ENCODE measurements at places on chromosomes 6 and 20. TPM values are rescaled to one million over a fixed set of nuclear protein-coding genes. Genes with fewer than 3 reads are reported as not detected.

NOTCH4 gene
- 18.2 TPM for total RNA-seq

DNAH8 gene
- total RNA-seq: 3.6 TPM

DNA sequence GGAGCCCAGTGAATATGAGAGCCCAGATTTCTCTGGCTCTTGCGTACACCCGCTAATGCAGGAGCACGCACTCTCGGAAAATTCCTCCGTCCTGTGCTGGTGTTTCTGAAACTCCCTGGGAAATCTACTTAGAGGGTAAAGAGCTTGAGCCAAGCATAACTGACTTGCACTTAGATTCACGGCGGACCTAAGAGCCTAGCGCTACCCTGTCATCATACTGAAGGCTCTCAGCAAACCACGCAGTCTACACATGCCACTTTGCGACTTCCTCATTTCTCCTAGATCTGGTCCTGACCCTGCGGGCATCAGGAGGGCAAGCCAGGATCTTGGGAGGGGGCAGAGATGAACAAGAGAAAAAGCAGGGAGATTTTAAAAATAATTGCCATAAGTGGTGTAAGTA lies 324.7 kb downstream of the CD83 start:
- no peaks in the 10 kb centered on the region for H3K36me3 ChIP-seq
- no peaks in the 10 kb centered on the region for H3K4me1 ChIP-seq
- no peak overlapping the region for H3K4me3 ChIP-seq
- no peak overlapping the region for H3K27ac ChIP-seq
- no peak for DNase-seq

GRCh38 chr20:11117808-11118528 lies 444.2 kb upstream of the JAG1 start:
- H3K4me3 ChIP-seq: no peak overlapping the region
- no peaks in the 10 kb centered on the region for H3K4me1 ChIP-seq
- no peak for DNase-seq

GRCh38 chr20:37201827-37202162 lies 22.4 kb upstream of the MROH8 start:
- no peaks in the 10 kb centered on the region for H3K27me3 ChIP-seq
- DNase-seq: no peak
- H3K4me1 ChIP-seq: no peaks in the 10 kb centered on the region
- no peak overlapping the region for H3K27ac ChIP-seq
- H3K4me3 ChIP-seq: no peak overlapping the region

SIRPA gene
- total RNA-seq: 31.0 TPM

DNA sequence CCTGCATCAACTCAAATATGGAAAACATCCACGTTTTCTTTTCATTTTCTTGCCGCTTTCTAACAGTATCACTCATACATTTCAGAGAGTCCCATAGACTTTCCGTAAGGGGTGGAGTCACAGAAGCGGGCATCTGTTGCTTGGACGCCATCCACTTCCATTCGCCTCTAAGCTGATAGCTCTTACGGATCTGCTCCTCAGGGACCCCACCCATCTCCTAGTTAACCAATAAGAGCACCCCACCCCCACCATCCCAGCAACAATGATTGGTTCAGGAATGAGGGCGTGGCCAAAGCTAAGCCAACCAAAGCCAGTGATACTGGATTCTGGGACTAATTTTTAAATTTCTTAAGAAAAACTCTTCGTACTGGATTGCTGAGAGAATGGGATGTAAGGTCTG lies 42.4 kb downstream of the SLC2A10 start:
- H3K36me3 ChIP-seq: no peaks in the 10 kb centered on the region
- DNase-seq: no peak
- no peak overlapping the region for H3K4me3 ChIP-seq
- H3K4me1 ChIP-seq: no peaks in the 10 kb centered on the region
- no peak overlapping the region for H3K27ac ChIP-seq

DNA sequence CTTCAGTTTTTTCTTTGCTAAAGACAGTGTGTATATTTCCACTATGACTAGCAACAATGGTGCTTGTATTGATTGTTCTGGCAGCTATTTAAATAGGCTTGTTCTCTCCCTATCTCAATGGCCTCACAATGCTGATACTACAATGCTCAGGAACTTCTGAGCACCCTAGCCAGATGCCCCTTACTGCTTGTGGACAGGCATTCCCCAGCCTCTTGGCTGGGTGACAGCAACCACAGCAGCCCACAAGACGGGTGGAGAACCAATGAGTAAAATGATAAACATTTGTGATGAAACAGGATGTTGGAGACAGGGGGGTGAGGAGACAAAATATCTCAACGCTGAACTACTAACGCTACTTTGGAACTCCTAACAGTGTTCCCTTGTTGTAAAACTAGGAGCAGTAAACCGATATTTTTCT lies 42.3 kb downstream of the HIVEP2 start:
- no peaks in the 10 kb centered on the region for H3K36me3 ChIP-seq
- no peaks in the 10 kb centered on the region for H3K27me3 ChIP-seq
- H3K4me3 ChIP-seq: no peak overlapping the region
- H3K4me1 ChIP-seq: no peaks in the 10 kb centered on the region
- DNase-seq: no peak

DNA sequence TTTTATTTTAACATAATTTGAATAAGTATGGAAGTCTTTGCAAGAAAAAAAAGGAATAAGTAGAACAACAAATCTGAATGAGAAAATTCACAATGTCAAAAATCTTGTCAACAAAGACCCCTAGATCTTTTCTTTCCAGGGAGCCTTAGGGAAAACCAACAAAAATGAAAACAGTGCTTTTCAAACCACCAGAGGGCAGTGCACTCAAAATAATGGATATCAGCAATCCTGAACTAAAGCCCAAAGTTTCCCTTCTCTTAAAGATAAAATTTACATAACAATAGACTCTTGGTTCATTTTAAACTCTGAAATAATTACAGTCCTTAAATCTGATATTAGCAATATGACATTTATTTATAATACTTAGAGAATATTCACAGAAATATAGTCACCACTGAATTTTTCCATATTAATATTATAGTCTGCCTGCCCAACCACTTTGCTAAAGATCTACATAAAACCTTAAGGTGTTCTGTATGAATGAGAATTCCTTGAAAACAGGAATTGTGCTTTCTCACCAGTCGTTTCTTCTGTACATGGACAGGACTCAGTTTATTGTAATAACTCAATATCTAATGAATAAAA lies 105.3 kb upstream of the BMP5 start:
- H3K4me3 ChIP-seq: no peak overlapping the region
- DNase-seq: peak; percentile 12
- no peaks in the 10 kb centered on the region for H3K4me1 ChIP-seq
- no peak overlapping the region for H3K27ac ChIP-seq
- no peaks in the 10 kb centered on the region for H3K27me3 ChIP-seq
- no peaks in the 10 kb centered on the region for H3K36me3 ChIP-seq

- no peak for DNase-seq
- no peaks in the 10 kb centered on the region for H3K4me1 ChIP-seq
- no peaks in the 10 kb centered on the region for H3K27me3 ChIP-seq
- H3K27ac ChIP-seq: no peak overlapping the region
These were observed 214.0 kb downstream of the CLIC5 start for GRCh38 chr6:45801471-45802289.

PACRG gene
- total RNA-seq: 2.9 TPM

DNA sequence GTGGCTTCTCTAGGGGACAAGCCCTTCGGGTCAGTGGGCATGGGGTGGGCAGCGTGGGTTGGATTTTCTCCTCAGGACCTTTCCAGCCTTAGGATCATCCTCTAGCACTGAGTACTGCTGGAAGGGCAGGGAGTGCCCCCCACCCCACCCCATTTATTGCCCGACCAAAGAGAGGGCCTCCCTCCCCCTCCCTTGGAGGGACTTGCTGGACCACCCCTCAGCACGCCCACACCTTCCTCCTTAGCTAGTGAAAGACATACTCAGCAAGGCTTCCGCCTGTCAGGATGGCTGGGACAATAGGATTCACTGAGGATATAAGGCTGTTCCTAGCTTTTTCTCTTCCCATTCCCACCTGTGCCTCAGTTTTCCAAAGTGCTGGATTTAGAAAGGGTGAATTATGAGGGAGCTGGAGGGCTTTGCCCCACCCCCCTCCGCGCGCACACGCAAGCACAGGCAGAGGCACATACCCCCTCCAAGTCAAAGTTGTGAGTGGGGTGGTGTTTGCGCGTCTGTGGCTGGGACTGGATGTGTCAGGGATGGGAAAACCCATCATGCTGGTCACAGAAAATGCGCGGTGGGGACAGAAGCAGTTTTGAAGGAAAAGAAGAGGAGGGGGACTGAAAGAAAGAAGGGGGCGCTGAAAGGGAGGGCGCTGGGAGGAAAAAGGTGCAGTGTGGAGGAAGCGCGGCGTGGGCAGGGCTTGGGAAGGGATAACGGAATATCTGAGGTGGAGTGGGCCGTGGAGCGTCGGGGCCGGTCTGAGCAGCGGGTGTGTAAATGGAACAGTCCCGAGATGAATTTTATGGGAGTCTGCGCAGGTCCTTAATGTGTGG lies 693 bp upstream of the SLC29A1 start:
- H3K4me1 ChIP-seq: peaks cover 14% of the 10 kb centered on the region
- H3K4me3 ChIP-seq: peak overlapping the region; percentile 54
- no peaks in the 10 kb centered on the region for H3K27me3 ChIP-seq

LY6G6D gene
- not detected for total RNA-seq

DNA sequence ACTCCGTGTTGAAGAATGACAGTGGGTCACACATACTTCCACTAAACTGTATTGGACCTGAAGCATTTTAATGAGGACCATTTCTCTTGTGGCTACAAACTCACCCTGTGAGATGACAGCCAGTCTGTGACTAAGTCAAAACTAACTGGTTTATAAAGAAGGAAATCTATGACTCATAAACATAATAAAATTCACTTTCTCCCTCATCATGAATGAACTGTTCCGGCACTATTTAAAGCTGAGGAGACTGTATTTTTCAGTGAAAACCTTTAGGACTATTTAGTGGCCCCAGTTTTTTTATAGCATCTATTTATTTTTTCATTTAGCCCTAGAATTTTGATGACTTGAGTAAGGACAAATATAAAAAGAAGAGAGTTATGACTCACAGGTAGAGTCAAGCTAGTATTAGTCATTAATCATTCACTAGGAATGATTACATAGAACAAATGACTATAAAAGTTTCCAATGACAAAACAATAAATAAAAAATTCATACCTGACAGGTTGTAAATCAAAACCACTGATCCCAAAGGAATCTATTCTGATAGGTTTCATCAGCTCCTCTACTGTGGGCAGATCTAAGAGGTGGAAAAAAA lies 34.2 kb downstream of the CEP162 start:
- no peak overlapping the region for H3K4me3 ChIP-seq
- H3K36me3 ChIP-seq: no peaks in the 10 kb centered on the region
- no peak for DNase-seq
- no peaks in the 10 kb centered on the region for H3K4me1 ChIP-seq
- no peak overlapping the region for H3K27ac ChIP-seq

GRCh38 chr20:62043131-62043914 lies 22.4 kb downstream of the TAF4 start:
- no peak overlapping the region for H3K4me3 ChIP-seq
- no peaks in the 10 kb centered on the region for H3K36me3 ChIP-seq
- H3K4me1 ChIP-seq: no peaks in the 10 kb centered on the region
- DNase-seq: no peak
- H3K27ac ChIP-seq: no peak overlapping the region

TRIM10 gene
- total RNA-seq: not detected

DNA sequence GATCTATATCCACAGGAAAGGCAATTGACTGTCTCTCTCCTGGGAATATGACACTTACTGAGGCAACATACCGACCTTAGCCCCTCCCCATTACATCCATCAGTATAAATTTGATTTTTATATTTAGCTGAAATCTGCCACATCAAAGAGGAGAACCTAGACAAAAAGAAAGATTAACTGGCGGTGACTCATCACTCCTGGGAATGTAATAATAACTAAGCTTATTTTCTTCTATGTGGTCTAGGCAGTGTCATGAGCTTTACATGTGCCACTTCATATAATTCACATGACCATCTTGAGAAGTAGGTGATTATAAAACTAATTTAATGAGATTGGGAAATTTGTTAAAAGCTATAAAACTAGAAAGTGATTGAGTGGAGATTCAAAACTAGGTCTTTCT lies 520.0 kb upstream of the HS3ST5 start:
- H3K4me3 ChIP-seq: no peak overlapping the region
- no peaks in the 10 kb centered on the region for H3K36me3 ChIP-seq
- no peak overlapping the region for H3K27ac ChIP-seq
- DNase-seq: no peak
- H3K4me1 ChIP-seq: no peaks in the 10 kb centered on the region

DNA sequence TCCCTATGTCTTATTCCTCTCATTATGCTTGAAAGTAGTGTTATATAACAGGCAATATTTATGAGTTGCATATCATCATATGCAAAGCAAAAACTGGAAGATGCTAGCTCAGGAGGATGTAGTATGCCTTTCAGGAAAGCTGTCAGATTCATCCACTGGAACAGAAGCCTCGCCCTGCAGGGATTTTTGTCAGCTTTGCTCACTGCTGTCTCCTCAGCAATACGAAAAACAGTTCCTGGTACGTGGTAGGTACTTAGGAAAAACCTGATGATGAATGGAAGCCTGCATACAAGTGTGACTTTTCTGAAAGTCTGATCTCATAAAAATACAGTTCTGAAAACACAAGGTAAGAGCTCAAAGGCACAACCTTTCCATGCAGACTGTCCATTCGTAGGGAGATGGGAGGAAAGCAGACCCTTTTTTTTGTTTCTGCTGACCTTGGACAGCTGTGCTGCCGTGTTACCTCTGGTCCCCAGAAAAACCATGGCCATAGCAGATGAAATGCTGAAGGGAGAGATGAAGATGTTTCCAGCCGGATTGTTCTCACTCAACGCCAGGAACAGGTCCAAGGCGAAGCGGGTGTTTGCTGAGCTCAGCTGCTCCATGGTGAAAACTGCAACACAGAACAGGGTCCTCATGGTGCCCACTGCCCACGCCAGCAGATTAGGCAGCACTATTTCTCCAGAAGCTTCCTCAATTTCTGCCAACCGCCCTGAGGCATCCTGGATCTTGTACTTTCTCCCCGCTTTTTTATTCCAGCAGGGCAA lies 1.5 kb downstream of the SERPINB1 start:
- peak overlapping the region; percentile 36 for H3K4me3 ChIP-seq
- no peaks in the 10 kb centered on the region for H3K27me3 ChIP-seq
- DNase-seq: no peak
- H3K4me1 ChIP-seq: peaks cover 7% of the 10 kb centered on the region
- H3K36me3 ChIP-seq: no peaks in the 10 kb centered on the region

- no peak overlapping the region for H3K4me3 ChIP-seq
- H3K36me3 ChIP-seq: no peaks in the 10 kb centered on the region
- no peaks in the 10 kb centered on the region for H3K27me3 ChIP-seq
- H3K4me1 ChIP-seq: no peaks in the 10 kb centered on the region
- no peak overlapping the region for H3K27ac ChIP-seq
These were observed 116.8 kb downstream of the ARHGAP18 start for GRCh38 chr6:129593233-129593564.

DNA sequence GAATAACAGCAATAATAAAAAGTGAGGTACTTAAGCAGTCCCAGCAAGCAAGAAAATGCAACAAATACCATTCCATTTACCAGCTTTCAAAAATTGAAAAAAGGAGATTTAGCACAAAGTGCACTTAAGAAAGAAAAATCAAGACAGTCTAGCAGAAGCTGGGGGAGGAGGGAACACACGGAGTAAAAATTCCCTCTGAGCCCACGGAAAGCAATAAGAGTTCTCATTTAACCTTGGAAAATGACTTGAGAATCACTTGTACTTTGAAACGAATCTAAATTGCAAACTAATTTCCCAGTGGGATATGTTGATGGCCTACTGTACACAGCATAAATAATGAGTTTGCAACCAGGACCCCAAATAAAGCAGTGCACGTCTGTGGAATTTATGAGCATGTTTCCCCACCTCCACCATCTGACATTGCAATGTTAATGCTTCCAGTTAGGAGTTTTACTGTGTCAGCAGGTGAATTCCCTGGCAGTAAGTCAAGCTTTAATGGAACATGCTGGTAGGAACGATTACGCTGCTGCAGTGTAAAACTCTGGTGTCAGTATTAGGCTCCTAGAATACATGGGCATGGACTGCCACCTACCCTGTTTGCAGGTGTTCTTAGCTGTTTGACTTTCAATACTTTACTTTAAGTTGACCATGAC lies 386.8 kb downstream of the HDGFL1 start:
- H3K36me3 ChIP-seq: no peaks in the 10 kb centered on the region
- H3K27ac ChIP-seq: no peak overlapping the region
- DNase-seq: peak; percentile 46
- H3K4me1 ChIP-seq: peaks cover 4% of the 10 kb centered on the region
